ENCODE measurements at places on chromosomes 6 and 20.

- DNase-seq, result no peak
These were observed 30.0 kb downstream of the SLX4IP start for GRCh38 chr20:10465135-10465534.

GRCh38 chr20:62389601-62390087, 2.7 kb downstream of the RPS21 start:
- no peak for DNase-seq

- no peak for DNase-seq
These were observed 18.3 kb downstream of the SLC16A10 start for GRCh38 chr6:111105578-111105977.

GRCh38 chr20:34069341-34070078, 42.5 kb downstream of the EIF2S2 start:
- peak; percentile 68 for DNase-seq

- DNase-seq, result no peak
These were observed 13.0 kb downstream of the CD83 start for GRCh38 chr6:14130435-14131075.

DNA sequence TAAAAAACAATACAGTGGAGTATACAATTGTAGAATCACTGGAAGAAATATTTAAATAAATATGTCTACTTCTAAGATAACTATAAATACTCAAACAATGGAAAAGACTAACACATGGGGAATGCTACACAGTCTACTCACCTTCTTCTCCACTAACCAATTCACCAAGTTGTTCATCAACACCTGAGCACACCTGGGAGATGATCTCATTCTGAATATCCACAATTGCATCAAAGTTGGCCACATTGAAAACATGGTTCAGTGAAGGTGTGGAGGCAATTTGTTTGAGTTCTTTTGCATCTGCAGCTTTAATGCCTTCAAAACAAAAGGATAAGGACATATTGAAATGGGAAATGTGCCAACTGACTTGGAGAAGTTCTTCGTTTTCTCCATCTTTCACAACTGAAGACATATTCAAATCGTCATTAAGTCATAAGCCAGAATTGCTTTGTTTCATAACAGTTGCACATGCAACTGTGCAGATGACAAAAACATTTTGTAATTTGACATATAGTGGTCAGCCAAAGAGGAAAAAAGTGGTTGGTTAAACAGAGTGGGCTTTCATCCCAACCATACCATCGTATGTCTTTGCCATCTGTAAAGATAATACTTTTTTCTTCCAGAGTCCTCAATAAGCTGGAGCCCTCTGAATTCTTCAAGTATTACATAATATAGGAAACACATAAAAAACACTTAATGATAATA, 17.5 kb downstream of the COL12A1 start:
- DNase-seq, result no peak

- DNase-seq, result no peak
These were observed 83.5 kb upstream of the ZNF184 start for GRCh38 chr6:27556406-27556805.

DNA sequence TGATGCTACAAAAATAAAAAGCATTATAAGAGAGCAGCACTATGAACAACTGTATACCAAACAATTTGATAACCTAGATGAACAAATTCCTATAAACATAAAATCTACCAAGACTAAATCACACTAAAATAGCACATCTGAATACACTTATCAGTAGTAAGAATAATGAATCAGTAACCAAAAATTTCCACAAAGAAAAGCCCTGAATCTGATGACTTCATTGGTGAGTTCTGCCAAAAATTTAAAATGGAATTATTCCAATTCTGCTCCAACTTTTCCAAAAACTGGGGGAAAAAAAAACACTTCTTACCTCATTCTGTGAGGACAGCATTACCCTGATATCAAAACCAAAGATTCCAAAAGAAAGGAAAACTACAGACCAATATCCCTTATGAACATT, 206.2 kb downstream of the WDR27 start:
- DNase-seq, result no peak

GRCh38 chr20:45917790-45918141, 5.8 kb upstream of the PLTP start:
- DNase-seq, result no peak
